ENCODE measurements at places on chromosomes 7 and 10. TPM values are rescaled to one million over a fixed set of nuclear protein-coding genes. Genes with fewer than 3 reads are reported as not detected.

DNA sequence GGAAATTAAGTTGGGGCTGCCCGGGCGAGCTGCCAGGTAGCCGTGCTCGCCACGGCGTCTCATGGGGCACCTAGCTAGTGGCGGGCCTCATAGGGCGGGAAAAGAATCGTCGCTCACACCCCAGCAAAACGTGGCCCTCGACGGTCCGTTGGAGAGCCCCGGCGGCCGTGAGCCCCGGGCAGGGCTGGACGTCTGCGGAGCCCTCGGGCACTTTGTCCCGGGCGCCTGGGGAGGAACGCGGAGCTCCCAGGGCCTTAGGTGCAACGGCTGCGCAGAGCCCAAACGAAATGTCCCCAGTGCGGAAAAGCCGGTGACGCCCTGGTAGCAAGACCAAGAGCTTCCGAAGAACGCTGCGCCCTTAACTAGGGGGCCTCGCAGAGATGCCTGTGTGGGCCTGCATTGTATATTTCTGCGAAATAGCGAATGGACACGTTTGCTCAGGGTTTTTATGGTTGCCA lies 866 bp upstream of the SFMBT2 start:
- DNase-seq: peak; percentile 17

GRCh38 chr7:111364413-111364812 lies 197.9 kb downstream of the IMMP2L start:
- DNase-seq: no peak

DNA sequence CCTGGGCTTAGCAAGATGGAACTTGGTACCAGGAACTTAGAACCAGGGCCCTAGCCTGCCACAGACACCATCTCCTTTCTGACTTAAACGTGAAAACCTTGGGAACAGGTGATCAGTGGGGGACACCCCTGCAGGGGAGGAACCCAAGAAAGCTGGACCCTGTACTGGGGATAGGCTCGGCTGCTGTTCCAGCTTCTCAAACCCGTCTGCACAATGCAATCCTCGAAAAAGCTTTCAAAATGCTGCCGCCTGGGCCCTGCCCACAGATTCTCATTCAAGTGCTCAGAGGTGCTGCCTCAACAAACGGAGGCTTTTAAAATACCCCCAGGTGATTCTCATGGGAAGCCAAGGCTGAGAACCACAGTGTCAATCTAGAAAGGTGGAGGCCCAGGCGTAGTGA lies 169.7 kb downstream of the ARHGAP21 start:
- DNase-seq: no peak

ARHGEF35 gene
- 2.1 TPM for polyA plus RNA-seq

CALHM2 gene
- 17.0 TPM for polyA plus RNA-seq

All from muscle of leg (tissue), 16 donors.